Anterior cingulate cortex (tissue), 58 donors: ENCODE measurements at places on chromosomes 6 and 20.

DNA sequence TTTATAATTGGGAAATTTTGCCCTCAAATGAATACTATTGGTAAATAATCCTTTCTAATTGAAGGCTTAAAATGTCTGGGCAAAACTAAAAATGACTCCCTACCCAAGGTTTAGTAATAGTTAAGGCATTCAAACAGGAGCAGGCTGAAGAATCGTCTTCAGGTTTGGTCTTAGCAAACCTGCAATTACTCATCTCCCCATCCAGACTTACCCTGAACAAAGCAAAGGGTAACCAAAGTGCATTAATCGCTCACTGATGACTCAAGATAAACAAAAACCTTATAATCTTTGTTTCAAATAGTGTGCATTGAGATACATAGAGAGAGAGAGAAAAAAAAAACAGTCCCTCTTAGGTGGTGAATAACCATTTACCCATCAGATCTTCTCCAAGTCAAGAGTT lies 225.5 kb downstream of the BMP2 start:
- DNase-seq, result no peak

GRCh38 chr6:14819840-14820420 lies 425.9 kb upstream of the JARID2 start:
- no peak for DNase-seq

GRCh38 chr6:144673807-144674206 lies 388.7 kb downstream of the UTRN start:
- no peak for DNase-seq

DNA sequence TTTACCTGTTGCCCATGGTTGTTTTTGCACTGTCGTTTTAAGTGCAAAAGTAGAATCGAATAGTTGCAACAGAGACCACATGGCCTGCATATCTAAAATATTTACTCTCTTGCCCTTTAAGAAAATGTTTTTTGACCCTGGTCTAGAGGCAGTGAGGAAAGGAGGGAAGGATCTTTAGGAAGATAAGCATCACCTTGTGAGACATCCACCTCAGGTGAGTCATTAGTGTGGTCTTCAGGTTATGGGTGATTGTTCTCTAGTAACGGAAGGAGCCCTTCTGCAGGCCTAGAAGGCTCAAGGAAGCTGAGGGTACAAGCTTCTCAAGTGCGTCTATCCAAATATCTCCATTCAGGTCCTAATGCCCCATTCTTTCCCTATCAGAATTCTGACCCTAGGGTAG lies 6.6 kb upstream of the RAB44 start:
- no peak for DNase-seq

GRCh38 chr6:99364026-99364425 lies 14.6 kb upstream of the FAXC start:
- no peak for DNase-seq

DNA sequence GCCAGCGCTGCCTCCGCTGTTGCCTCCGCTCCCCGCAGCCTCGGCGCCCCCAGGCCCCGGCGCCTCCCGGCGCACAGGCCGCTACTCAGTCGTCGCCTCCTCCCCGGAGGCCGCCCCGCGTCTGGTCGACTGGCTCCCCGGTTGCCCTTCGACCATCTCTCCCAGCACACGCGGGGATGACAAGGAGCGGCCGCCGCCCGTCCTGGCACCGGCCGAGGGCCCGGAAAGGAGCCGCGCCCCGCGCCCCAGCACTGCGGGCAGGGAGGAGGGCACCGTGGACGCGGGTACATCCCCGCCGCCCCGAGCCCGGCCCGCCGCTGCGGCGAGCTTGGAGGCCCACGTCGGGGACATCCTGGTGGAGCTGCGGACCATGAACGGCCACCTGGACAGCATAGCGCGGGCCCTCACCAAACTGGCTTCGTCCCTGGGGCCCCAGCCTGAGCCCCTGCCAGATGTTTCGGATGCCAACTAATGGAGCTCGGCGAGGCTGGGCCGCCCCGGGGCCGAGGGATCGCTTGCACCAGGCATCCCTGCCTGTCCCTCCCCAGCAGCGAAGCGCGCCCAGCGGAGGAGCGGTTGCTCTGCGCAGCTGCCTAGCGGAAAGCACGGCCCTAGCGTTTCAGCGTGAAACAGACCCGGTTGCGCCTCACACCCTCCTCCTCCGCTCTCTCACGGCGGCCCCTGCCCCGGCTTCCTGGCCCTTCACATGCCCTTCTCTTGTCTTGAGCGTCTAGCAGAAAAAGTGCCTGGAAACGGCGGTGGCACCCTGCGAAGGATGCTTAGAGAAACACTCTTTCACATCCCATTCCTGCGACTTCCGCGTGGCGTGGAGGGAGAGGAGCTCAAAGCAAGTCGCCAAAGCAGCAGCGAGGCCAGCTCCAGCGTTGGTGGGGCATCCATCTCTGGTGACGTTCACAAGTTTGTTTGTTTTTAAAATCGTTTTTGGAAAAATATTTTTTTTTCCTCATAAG lies 285.8 kb upstream of the SUPT3H start:
- no peak for DNase-seq

DNA sequence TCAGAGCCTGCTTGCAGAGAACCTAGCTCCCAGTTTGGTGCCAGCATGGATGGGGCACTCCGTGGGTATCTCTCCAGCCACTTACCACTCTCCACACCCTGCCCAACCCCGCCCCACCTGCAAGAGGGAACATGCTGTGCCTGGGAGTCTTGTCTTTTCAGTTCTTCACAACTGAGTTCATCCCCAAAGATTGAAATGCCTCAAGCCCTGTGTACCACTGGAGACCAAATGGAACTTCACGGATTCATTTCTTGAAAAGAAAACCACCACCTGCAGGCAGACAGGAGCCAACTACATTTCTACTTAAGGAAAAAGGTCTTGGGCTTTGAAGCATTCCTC lies 50.1 kb downstream of the TRERF1 start:
- DNase-seq, result no peak

GRCh38 chr20:62835931-62836861 lies 19.3 kb downstream of the COL9A3 start:
- DNase-seq, result no peak

DNA sequence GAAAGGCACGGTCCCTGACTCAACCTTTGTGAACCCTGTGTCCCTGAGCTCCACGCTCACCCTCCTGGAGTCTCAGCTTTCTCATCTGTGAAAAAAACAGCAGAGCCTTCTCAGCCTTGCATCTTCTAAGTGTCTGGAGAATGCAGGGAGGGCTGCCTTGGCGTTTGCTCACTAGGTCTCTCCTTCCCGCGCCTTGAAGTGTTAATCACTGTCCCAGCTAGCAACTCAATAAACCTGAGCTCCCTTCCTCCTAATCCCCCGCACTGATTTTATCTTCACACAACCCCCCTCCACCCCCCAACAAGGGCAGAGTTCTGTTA lies 34.9 kb upstream of the FOXC1 start:
- no peak for DNase-seq

DNA sequence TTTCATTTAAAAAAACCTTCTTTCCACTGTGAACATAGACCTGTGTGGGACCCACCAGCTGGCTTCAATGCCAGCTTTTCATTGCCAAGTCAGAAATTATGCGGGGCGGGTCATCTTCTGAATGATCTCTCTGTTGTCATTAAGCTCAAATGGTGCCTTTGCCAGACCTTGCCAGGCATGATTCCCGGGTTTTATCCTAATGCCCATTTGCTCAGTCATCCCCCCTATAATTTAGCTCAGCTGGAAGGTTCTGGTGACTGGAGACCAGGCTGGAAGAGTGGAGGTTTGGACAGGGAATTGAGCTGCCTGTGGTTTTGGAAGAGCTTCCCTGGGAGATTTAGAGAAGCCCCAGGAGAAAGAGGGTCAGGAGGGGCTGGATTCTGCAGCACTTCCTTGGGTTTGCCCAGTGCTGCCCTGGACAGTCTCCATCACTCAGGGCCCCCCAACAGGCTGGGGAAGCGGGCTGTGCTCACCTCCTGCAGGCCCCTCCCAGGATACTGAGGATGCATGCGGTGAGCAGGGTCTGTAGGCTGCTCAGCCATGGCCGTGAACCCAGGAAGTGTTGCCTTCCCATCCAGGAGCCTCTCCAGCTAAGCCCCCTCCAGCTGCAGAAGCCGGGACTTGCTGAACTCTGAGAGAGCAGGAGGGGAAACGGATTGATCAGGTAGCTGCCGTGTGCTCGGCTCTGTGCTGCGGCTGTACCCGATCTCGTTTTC lies 273.0 kb downstream of the CDH4 start:
- DNase-seq, result no peak

DNA sequence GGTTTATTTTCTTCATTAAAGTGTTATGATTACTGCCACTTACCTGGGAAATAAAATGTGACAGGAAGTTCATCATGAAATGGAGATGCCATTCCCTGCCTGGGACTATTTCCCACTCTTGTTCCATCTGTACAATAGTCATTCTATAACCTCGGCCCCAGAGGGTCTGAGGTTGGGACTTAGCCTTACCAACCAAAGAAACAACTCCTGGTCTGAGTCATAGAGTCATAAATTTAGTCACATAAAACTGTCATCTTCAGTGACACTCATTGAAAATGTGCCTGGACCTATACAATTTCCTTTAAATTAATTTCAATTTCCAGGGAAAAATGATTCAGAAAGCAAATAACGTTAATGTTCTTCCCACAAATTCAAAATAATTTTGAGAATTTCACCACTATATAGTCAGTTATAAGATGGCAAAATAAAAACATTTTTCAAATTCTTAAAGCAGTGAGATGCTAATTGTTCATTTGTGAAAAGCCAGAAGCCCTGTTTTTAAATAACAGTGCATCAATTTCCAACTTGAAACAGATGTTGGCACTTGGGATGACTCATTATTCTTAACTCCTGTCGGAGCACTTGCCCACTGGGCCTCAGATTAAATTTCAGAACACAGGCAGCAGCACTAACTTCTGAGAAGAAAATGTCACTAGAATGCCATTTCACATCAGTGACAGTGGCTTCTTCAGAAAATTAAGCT lies 201.2 kb upstream of the SMLR1 start:
- DNase-seq, result no peak

- no peak for DNase-seq
Measured at GRCh38 chr6:16002332-16003196, 126.3 kb upstream of the MYLIP start.

GRCh38 chr6:25004357-25004756 lies 68.6 kb upstream of the RIPOR2 start:
- no peak for DNase-seq

DNA sequence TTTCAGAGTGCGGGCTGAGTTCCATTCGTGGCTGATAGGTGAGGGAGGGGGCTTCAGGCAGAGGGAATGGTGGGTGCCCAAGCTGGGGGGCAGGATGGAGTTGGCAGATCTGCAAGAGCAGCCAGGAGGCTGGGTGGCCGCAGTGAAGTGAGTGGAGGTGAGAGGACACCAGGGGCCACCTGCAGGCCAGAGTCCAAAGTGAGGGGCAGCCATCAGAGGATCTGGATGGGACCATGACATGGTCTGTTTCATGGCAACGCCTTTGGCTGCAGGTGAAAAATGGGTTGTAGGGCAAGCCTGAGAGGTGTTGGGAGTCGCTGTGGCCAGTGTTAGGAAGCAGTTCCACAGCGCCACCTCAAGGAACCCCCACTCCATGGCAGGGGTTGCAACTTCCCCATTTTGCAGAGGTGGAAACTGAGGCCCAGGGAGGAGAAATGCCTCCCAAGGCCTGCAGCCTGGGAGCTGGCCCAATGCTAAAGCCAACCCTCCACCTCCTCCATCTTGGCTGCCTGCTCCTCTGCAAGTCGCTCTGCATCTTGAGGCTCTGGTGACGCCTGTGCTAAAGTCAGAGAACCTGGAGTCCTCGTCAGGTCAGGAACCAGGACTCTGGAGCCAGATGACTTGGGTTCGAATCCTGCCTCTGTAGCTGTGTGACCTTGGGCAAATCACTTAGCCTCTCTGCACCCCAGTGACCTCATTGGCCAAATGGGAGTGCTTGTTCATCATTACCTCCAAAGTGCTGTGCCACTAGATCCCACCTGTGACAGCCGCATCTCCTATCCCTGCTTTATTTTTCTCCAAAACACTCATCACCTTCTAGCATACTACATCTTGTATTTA lies 153.8 kb downstream of the CEBPB start:
- no peak for DNase-seq

GRCh38 chr6:11722220-11722619 lies 56.4 kb downstream of the ADTRP start:
- DNase-seq, result peak; percentile 20

- DNase-seq, result no peak
Measured at GRCh38 chr20:18541741-18542140, 25.5 kb upstream of the SMIM26 start.

- DNase-seq, result no peak
Measured at GRCh38 chr20:2314759-2315439, 19.1 kb downstream of the TGM3 start.

- DNase-seq, result no peak
Measured at GRCh38 chr6:87941556-87942358, 105.9 kb upstream of the SPACA1 start.

GRCh38 chr6:63573899-63574553 lies 1.7 kb downstream of the LOC128125822 start:
- DNase-seq, result no peak

GRCh38 chr6:154474648-154475428 lies 35.6 kb downstream of the CNKSR3 start:
- DNase-seq, result no peak

GRCh38 chr6:156563714-156564113 lies 213.5 kb upstream of the ARID1B start:
- no peak for DNase-seq

GRCh38 chr6:85065831-85066230 lies 301.4 kb upstream of the TBX18 start:
- DNase-seq, result no peak

- no peak for DNase-seq
Measured at GRCh38 chr6:5617179-5617578, 355.9 kb downstream of the FARS2 start.
